Activated CD4-positive, alpha-beta memory T cell treated with anti-CD3 and anti-CD28 coated beads for 36 hours (primary cell): ENCODE measurements at places on chromosomes 2 and 18. TPM values are rescaled to one million over a fixed set of nuclear protein-coding genes. Genes with fewer than 3 reads are reported as not detected.

The FABP1 gene
- total RNA-seq = not detected

The BCL11A gene
- not detected for total RNA-seq

The GAREM1 gene
- total RNA-seq = 0.05 TPM

The FOXD4L1 gene
- total RNA-seq = not detected

The DLGAP1 gene
- 1.0 TPM for total RNA-seq

The VAMP5 gene
- 51.9 TPM for total RNA-seq

The KCNS3 gene
- 0.19 TPM for total RNA-seq

The INHA gene
- not detected for total RNA-seq

GRCh38 chr2:60608679-60609078 is 55.2 kb upstream of the BCL11A start:
- H3K4me1 ChIP-seq = no peaks in the 10 kb centered on the region
- H3K27me3 ChIP-seq = peaks cover 11% of the 10 kb centered on the region
- H3K4me3 ChIP-seq = no peak overlapping the region
- no peak for DNase-seq

GRCh38 chr2:173922760-173923159 is 42.4 kb downstream of the SP3 start:
- H3K4me1 ChIP-seq = peaks cover 69% of the 10 kb centered on the region
- no peaks in the 10 kb centered on the region for H3K27me3 ChIP-seq
- peaks cover 17% of the 10 kb centered on the region for H3K36me3 ChIP-seq
- DNase-seq = no peak
- H3K4me3 ChIP-seq = no peak overlapping the region
- H3K27ac ChIP-seq = peak overlapping the region; percentile 30

- H3K36me3 ChIP-seq = peaks cover 25% of the 10 kb centered on the region
- H3K27ac ChIP-seq = no peak overlapping the region
- no peaks in the 10 kb centered on the region for H3K4me1 ChIP-seq
- DNase-seq = no peak
- H3K4me3 ChIP-seq = no peak overlapping the region
- H3K27me3 ChIP-seq = no peaks in the 10 kb centered on the region
These were observed 47.2 kb downstream of the BOLA3 start for GRCh38 chr2:74100254-74101216.

DNA sequence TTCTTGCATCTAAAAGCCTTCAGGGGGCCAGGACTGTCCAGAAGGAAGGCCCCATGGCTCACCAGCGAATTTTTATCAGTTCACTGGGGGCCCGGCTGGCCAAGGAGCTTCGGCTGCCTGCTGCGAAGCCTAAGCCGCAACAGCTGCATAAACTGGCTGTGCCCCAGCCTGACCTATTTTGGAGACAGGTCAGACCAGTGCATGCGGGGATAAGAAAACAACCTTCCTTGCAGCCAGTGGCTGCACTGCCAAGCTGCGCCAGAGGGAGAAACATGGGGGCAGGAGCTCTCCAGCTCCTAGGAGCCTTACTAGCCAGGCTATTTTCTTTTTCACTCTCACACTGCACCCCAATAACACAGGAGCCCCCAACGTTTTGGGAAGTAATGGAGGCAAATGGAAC is 15.2 kb downstream of the PAX3 start:
- H3K27ac ChIP-seq = no peak overlapping the region
- H3K4me1 ChIP-seq = no peaks in the 10 kb centered on the region
- no peak for DNase-seq
- H3K27me3 ChIP-seq = peaks cover 39% of the 10 kb centered on the region
- no peak overlapping the region for H3K4me3 ChIP-seq
- no peaks in the 10 kb centered on the region for H3K36me3 ChIP-seq

- H3K36me3 ChIP-seq = no peaks in the 10 kb centered on the region
- DNase-seq = no peak
- no peak overlapping the region for H3K4me3 ChIP-seq
- H3K27me3 ChIP-seq = peaks cover 16% of the 10 kb centered on the region
- no peak overlapping the region for H3K27ac ChIP-seq
- peaks cover 6% of the 10 kb centered on the region for H3K4me1 ChIP-seq
These were observed 110.1 kb downstream of the MREG start for GRCh38 chr2:215903203-215903602.

DNA sequence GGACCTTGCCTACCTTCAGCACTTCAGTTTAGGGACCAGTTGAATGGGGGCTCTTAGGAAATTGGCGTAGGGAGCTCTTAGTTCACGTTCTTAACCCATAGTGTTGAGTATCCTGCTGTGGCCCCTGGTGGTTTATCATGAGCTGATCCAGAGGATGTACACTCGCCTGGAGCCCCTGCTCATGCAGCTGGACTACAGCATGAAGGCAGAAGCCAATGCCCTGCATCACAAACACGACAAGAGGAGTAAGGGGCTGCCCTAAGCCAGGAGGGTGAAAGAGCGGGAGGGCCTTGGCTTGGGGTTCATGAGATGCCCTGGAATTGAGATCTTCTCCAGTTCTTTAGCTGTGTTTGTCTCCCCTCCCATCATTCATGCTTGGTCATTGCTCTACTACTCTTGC is 2.9 kb downstream of the RETREG2 start:
- H3K4me3 ChIP-seq = no peak overlapping the region
- H3K27me3 ChIP-seq = no peaks in the 10 kb centered on the region
- no peak for DNase-seq
- peak overlapping the region; percentile 72 for H3K27ac ChIP-seq
- H3K36me3 ChIP-seq = peaks cover 17% of the 10 kb centered on the region
- peaks cover 34% of the 10 kb centered on the region for H3K4me1 ChIP-seq

- H3K4me1 ChIP-seq = no peaks in the 10 kb centered on the region
- peaks cover 2% of the 10 kb centered on the region for H3K27me3 ChIP-seq
- no peak overlapping the region for H3K4me3 ChIP-seq
- H3K36me3 ChIP-seq = no peaks in the 10 kb centered on the region
These were observed 153.1 kb upstream of the KLHL29 start for GRCh38 chr2:23231865-23232264.

DNA sequence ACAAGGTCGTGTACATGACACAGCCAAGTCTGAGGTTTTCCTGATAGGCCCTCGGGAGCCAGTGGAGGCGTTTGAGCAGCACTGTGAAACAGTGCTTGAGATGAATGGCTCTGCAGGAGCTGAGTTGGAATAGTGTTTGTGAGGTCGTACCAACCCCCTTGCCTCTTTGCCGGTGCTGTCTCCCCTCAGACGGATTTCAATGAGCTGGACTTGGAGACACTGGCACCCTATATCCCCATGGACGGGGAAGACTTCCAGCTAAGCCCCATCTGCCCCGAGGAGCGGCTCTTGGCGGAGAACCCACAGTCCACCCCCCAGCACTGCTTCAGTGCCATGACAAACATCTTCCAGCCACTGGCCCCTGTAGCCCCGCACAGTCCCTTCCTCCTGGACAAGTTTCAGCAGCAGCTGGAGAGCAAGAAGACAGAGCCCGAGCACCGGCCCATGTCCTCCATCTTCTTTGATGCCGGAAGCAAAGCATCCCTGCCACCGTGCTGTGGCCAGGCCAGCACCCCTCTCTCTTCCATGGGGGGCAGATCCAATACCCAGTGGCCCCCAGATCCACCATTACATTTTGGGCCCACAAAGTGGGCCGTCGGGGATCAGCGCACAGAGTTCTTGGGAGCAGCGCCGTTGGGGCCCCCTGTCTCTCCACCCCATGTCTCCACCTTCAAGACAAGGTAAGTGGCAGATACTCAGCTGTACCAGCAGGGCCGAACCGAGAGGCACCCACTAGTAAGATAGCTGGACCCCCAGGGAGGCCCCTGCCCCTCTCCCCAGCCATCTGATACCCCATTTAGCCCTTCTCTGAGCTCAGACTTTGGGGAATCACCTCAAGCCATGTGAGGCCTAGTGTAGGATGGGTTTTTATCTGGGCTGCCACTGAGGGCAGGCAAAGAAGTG is 83.1 kb downstream of the EPAS1 start:
- no peaks in the 10 kb centered on the region for H3K4me1 ChIP-seq
- peaks cover 3% of the 10 kb centered on the region for H3K36me3 ChIP-seq
- no peak for DNase-seq
- H3K27ac ChIP-seq = no peak overlapping the region
- no peaks in the 10 kb centered on the region for H3K27me3 ChIP-seq

DNA sequence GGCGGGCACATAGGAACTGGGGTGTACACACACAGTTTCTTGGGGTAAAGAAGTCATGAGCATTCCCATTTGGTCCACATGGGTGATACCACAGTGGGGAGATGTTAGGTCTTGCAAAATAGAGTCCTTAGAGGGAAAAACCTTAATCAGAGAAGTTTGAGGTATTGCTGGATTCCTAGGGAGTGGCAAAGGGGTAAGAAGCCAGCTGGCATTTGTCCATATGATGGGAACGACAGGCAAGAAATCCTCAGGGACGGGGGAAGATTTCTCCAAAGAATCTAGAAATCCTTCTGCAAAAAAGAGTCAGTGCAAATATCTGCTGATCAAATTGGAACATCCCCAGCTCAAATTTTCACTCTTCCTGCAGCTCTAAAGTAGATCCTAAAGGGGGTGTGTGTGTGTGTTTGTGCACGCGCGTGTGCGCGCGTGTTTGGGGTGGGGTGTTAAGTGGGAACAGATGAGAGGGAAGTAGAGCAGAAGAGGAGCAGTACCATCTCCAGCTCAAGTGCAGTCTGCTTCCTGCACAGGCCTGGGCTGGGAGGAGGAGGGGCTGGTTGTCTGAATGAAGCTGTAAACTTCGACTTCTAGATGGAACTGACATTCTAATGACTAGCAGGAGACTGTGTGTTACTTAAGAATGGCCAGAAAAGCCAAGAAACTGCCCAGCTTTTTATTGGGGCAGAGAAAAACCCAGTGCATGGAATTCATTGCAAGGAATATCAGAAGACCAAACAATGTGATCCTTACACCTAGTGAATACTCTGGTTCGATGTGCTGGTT is 168.0 kb downstream of the SPP2 start:
- H3K36me3 ChIP-seq = no peaks in the 10 kb centered on the region
- peaks cover 31% of the 10 kb centered on the region for H3K4me1 ChIP-seq
- DNase-seq = no peak
- no peak overlapping the region for H3K4me3 ChIP-seq
- no peak overlapping the region for H3K27ac ChIP-seq

DNA sequence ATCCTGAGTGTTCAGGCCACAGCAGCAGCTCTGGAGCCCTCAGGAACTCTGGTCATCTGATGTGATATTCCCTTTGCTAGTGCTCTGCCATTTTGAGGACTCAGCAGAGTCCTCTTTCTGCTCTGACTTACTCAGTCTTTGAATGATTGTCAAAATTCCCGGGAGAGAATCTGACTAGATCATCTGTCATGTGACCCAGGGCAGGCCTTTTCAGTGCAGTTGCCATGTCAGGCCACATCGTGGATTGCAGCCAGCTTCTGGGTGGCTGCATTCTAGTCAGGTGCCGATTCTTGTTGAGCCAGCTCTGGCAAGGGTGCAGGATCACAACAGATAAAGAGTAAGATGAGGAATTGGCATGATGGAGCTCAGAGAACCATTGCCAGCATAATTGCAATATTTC is 795.6 kb downstream of the CPS1 start:
- no peaks in the 10 kb centered on the region for H3K36me3 ChIP-seq
- no peak overlapping the region for H3K27ac ChIP-seq
- H3K4me1 ChIP-seq = no peaks in the 10 kb centered on the region
- DNase-seq = no peak
- H3K27me3 ChIP-seq = no peaks in the 10 kb centered on the region

- no peak overlapping the region for H3K4me3 ChIP-seq
- no peaks in the 10 kb centered on the region for H3K36me3 ChIP-seq
- no peak for DNase-seq
- H3K27ac ChIP-seq = no peak overlapping the region
- H3K4me1 ChIP-seq = no peaks in the 10 kb centered on the region
- H3K27me3 ChIP-seq = no peaks in the 10 kb centered on the region
These were observed 1386.4 kb upstream of the ZEB2 start for GRCh38 chr2:145906354-145906753.

DNA sequence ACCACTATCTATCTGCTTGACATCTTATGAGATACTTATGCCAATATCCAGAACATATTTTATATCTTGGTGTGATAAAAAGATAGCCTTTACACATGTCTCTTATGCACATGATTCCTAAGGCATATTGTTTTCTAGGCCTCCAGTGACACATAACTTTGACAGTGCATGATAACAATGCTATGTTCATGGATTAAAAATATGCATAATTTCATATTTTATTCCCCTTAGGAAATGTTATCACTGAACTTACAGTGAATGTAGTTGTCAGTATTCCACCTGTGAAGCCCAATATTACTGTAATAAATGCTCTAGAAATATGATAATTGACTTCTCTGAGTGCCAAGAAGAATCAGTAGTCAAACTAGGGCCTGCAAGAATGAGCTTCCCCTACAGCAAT is 532.3 kb downstream of the SPAG16 start:
- no peaks in the 10 kb centered on the region for H3K27me3 ChIP-seq
- no peaks in the 10 kb centered on the region for H3K36me3 ChIP-seq
- no peak overlapping the region for H3K27ac ChIP-seq

GRCh38 chr18:54250846-54251261 is 18.5 kb upstream of the POLI start:
- peaks cover 24% of the 10 kb centered on the region for H3K4me1 ChIP-seq
- DNase-seq = no peak
- no peaks in the 10 kb centered on the region for H3K36me3 ChIP-seq

DNA sequence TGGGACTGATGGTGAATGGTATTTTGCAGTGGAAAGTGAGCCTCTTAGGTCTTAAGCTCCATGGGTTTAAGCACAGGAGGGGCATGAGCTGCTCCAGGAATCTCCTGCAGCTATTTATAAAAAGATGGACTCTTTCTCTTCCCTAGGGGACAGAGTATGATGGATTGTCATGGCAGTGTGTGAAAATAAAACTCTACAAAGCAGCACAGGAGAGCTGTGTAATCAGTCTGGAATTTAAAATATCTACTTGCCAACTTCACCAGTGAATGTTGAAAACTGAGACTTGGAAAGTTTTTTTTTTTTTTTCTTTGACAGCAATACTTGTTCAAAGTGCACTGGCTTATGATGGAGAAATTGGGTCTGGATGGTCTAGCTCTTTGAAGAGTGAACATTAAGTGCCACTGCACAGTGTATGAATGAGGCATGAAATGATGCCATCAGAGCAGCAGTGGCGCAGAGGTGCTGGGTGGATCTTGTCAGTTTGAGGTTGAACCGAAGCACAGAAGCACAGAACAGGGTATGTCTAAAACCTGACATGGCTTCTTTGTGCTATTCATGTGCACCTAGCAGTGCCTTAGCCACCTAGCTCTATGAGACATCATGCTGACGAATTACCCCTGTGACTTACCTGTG is 245.4 kb downstream of the PTPRM start:
- H3K36me3 ChIP-seq = peaks cover 2% of the 10 kb centered on the region
- DNase-seq = no peak
- no peaks in the 10 kb centered on the region for H3K27me3 ChIP-seq
- H3K4me3 ChIP-seq = no peak overlapping the region
- H3K4me1 ChIP-seq = no peaks in the 10 kb centered on the region
- H3K27ac ChIP-seq = no peak overlapping the region

DNA sequence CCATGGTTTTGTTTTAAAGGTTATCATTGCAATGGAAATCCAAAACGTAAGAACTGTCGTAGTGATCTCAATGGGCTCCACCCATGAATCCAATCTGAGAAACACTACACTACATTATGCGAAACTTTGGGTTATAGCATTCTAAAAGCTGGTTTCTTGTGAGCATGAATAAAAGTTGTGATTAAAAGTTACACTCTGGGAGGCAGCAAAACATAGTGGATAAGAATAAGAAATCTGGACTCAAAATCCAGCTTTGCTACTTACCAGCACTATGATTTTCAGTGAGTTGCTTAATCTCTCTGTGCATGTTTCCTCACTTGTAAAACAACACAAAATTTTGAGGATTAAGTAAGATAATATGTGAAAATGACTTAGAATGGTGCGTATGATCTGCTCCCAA is 25.7 kb upstream of the THOC1 start:
- no peak overlapping the region for H3K4me3 ChIP-seq
- no peak for DNase-seq
- peaks cover 10% of the 10 kb centered on the region for H3K27me3 ChIP-seq
- H3K36me3 ChIP-seq = no peaks in the 10 kb centered on the region
- no peaks in the 10 kb centered on the region for H3K4me1 ChIP-seq
- no peak overlapping the region for H3K27ac ChIP-seq
